ENCODE measurements at places on chromosomes 3 and 15. TPM values are rescaled to one million over a fixed set of nuclear protein-coding genes. Genes with fewer than 3 reads are reported as not detected.

PRSS50 gene
- total RNA-seq: not detected

TFG gene
- total RNA-seq: 76.6 TPM

ADCY5 gene
- 2.9 TPM for total RNA-seq

RTP4 gene
- total RNA-seq: 1.4 TPM

SLC6A20 gene
- 0.08 TPM for total RNA-seq

BTLA gene
- total RNA-seq: not detected

ZIC1 gene
- not detected for total RNA-seq

MIX23 gene
- total RNA-seq: 44.4 TPM

DNAJA4 gene
- total RNA-seq: 26.2 TPM
